ENCODE measurements at places on chromosomes 2 and 18.

GRCh38 chr2:59032499-59032898 is 791.4 kb upstream of the FANCL start:
- no peak for DNase-seq

GRCh38 chr18:51123046-51123395 is 74.5 kb downstream of the MEX3C start:
- DNase-seq: no peak

GRCh38 chr2:97868986-97869721 is 126.6 kb downstream of the TMEM131 start:
- DNase-seq: peak; percentile 97

DNA sequence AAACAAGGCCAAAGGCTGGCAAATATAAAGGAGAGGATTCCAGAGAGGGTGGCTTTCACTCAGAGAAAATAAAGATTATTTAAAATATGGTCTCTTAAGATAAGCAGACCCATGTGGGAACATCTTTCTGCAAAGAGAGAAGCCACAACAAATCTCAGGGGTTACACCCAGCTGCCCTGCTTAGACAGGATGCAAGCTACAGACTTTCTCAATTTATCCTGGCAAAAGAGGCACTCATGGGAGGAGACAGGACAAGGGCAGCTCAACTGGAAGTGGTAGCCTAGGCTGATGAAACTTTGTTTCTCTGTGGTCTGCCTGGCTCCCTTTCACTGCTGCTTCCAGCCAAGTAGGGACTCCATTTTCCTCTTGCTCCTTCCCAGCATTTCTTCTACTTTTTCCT is 25.9 kb upstream of the SULT1C4 start:
- peak; percentile 32 for DNase-seq

DNA sequence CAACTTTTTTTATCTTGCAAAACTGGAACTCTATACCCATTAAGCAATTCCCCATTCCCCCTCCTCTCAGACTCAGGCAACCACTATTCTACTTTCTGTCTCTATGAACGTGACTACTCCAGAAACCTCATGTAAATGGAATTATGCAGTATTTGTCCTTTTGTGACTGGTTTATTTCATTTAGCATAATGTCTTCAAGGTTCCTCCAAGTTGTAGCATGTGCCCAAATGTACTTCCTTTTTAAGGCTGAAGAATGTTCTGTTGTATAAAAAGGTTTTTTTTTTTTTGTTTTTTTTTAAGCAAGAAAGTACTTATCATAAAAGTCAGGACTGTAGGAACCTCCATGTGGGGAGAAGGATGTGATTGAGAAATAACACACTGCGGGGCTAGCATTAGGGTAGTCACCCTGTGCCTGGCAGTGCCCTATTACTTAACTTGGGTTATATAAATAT is 262.9 kb upstream of the FBXO11 start:
- no peak for DNase-seq

DNA sequence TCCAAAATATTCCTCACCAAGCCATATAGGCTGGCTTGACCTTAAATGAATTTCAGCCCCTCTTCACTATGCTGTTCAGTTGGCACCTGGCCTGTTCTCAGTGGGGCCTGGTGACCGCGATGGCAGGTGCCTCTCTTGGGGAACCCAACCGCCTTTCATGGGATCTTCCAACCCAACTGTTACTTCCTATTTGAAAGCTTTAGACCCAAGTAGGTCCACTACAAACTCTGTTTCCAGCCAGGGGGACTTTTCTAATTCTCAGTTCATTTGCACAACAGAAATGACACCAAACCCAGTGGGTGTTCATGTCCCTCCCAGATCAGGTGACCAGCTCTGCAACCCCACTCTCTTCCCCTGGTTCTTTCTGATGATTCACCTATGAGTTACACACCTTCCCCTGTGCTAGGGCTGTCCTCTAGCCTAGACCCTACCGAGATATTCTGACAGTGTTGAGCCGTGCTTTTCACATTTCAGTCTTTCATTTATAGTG is 35.6 kb upstream of the NDUFV2 start:
- DNase-seq: no peak

DNA sequence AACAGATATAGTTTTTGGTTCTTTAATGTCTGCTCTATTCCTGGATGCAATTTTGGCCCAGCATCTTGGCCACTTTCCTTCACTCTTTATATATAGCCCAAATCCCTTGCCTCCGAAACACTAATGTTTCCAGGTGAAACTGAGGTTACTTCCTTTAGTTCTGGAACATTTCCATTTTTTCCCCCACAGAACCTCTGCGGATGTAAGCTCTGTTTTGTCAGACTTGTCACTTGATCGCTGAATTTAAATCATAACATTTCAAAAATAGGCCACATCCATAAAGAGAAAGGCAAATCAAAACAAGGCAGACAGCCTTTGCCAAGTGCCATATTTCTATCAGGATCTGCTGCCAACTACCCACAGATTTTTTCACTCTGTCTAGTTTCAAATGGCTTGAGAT is 115.1 kb downstream of the ANKRD44 start:
- DNase-seq: no peak

GRCh38 chr2:170816504-170817092 is at the start of gene GAD1:
GAD1 (plus strand) TSS chr2:170816887; CDS start chr2:170818592, 1,705 bp downstream.
- peak; percentile 78 for DNase-seq

- DNase-seq: no peak
Measured at GRCh38 chr18:31610286-31611205, 18.9 kb downstream of the TTR start.

DNA sequence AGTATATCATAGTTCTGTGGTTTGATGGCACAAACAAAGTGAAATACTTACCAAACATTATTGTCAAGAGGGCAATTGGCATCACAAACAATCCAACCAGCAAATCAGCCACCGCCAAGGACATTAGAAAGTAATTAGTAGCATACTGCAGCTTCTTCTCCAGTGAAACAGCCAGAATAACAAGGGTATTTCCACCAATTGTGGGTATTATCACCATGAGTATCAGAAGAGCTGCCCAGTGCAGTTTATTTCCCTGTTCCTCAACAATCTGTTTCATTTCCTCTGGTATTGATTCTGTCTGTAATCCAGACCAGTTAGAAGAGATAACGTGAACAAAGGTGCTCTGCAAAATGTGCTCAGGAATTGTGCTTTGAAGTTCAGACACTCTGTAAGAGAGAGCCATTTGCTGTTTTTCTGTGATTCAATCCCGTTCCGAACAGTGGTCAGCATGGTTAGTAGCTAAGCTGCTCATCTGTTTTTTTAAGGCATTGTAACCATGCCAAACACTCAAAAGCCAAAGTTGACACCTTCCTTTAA is 1.4 kb downstream of the HTR2B start:
- no peak for DNase-seq

- DNase-seq: peak; percentile 80
Measured at GRCh38 chr2:67268797-67269196, 128.3 kb upstream of the ETAA1 start.

DNA sequence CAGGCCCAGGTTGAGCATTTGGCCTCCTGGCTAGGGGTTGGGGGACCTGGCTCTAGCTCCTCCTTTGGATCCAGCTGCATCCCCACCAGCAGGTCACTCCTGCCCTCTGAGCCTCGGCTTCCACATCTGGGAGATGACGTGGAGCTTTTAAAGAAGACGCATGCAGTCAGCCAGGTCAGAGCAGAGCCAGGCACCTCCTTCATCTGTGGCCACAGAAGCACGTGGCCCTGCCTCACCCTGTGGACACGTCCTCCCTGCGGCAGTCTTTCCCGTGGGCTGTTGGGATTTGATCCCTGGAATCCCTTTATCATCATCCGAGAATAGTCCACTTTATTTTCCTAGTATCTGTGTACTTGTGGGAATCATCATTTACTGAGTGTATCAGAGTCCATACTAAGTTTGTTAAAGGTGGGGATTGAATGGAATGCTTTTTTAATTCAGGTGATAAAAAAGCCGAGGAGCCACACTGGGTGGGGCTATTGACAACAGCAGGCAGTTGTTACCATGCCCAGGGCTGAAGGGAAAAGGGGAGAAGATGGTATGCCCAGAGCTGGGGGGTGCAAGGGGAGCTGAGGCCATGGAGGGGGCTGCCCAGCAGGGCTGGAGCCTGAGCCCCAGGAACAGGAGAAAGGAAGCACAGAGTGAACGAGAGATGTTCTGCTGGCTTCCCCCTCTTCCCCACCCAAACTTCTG is 170.1 kb downstream of the LAMA1 start:
- DNase-seq: no peak

GRCh38 chr2:38260469-38260868 is 116.6 kb downstream of the ATL2 start:
- DNase-seq: no peak

DNA sequence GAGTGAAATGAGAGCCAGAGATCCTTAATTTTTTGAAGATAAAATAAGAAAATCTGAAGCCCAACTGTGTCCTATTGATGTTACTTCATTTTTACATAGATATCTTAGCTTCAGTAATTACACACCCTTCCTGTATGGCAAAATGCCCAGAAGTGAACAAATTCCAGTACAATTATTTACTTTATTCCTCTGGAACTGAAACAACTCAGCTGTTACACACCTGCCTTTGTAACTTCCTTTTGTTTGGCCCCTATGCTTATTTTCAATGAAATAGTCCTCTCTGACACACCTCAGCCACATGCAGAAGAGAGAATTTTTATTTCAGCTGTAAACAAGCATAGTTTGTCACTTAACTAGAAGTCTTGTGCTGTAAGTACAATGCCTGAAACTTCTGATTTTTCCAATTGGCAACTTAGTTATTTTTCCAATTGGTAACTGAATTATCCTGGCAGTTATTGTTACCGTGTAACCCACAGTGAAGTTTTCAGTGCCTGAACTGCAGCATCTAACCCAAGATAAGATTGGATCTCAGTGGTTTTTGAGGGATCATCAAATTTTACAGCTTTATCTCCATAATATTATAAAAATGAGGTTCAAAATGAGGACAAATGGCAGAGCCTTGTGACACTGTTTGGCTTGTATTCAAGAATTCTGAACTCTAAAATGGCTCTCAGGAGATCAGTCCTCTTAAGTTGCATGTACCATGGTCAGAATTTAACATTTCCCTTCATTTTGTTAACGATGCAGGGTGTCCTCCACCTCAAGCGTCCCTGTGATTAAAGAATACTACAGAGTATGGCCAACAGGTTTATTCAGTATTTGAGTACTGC is 82.6 kb downstream of the PKP4 start:
- peak; percentile 69 for DNase-seq

- no peak for DNase-seq
Measured at GRCh38 chr18:64203295-64203694, 54.4 kb upstream of the LINC00305 start.

DNA sequence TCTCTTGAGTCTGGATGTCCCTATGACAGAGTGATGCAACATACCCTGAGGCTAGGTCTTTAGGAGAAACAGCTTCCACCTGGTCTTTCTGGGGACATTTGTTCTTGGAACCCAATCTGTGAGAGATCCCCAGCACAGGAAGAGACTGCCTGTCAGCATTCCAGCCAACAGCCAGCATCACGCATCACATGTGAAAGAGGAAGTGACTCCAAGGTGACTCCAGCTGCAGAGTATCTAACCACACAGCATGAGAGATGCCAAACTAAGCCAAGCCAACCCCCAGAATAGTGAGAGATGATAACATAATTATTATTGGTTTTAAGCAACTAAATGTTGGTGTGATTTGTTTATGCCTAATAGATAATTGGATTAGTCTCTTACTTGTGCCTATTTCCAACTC is 35.7 kb downstream of the C18orf63 start:
- peak; percentile 75 for DNase-seq

DNA sequence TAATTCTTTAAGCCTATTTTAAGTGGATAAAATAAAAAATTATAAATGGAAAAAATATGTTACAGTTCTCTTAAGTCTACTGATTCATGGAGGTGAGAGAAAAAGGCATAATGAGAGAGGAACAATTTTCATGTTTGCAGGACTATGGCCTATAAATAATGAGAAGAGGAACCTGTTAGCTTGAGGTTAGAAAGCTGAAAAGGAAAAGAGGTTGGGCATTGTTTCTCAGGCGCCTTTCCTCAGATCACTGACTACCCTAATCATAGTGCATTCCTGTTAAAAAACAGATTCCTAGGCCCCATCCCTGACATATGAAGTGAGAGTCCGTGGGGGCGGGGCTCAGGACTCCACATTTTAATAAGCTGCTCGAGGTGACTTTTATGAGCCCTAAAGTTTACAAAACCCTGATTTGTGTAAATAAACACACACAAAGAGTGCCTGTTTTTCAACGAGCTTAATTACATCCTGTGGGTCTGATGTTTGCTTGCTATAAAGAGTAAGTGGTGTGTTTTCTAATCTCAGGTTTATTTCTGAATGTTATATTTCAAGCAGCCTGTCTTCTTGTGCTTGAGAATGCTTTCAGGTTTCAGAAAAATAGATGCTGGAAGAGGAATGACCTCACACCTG is 335.5 kb downstream of the CLIP4 start:
- no peak for DNase-seq

GRCh38 chr2:230885463-230886130 is 20.9 kb downstream of the ITM2C start:
- DNase-seq: peak; percentile 37

DNA sequence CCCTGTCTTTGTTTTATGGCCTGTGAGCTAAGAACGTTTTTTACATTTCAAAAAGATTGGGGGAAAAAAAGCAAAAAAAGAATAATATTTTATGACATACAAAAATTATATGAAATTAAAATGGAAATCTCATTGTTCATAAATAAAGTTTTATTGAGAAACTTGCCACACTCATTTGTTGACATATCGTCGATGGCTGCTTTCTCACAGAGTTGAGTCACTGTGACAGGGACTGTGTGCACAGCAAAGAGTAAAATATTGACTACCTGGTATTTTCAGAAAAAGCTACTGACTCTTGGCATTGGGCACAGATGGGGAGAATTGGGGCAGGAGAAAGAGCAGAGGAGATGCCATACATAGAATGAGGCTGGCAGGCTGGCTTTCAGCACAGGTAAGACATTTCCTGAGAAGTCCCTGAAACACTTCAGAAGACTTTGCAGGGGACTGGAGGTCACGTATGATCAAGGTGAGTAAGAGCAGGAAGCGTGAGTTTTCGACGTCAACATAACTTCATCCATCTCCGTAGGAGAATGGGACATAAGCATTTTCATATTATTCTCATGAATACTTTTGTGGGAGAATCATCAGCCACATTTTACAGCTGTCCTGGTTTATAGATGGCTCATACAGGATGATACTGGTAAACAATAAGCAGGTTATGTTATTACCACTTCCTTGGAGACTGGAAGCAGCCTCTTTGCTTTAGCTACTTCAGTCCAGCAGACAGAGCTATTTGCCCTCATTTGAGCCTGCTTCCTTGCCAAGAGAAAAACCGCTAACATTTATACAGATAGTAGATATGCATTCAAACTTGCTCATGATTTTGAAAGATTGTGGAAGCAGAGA is 32.5 kb upstream of the PUM2 start:
- peak; percentile 25 for DNase-seq

DNA sequence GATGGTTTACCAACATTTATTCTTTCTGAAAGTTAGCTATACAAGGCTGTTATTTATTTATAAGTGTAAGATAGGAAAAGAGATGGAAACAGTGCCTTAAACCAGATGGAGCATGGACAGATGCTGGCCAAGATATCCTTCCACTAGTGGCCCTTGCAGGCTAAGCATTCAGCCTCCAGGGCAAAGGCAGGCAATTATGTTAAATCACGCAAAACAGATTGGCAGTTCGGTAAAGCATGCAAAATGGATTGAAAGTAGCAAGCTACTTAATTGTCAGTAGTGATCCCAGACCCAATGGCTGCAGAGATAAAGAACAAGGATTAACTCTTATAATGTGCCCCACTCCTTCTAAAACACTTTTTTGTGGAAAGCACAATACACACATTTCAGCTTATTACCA is 105.4 kb upstream of the MAP4K3 start:
- DNase-seq: no peak

Data from fibroblast of skin of back (primary cell).